Suppressor macrophage treated with lipopolysaccharide for 4 hours (primary cell): ENCODE measurements at places on chromosomes 16 and 17.

- DNase-seq = peak; percentile 21
Measured at GRCh38 chr17:39393736-39394135, 7.7 kb downstream of the FBXL20 start.

GRCh38 chr16:89069920-89070319 is 23.7 kb upstream of the ACSF3 start:
- no peak for DNase-seq

DNA sequence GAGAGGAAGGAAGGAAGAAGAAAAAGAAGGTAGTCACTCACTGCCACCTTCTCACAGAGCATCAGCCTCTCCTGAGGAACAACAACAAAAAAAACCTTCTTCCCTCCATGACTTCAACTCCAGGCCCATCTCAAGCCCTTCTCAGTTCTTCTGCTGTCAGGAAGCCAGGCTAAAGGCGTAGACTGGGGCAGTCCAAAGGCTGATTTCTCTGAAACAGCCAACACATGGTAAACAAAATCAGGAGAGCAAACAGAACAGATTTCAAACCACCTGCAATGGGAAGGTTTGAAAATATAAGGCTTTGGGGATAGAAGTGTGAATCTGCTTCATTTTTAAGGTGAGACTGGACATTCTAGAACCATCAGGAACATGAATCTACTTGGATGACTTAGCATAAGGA is 157.3 kb upstream of the DNAH9 start:
- DNase-seq = no peak

DNA sequence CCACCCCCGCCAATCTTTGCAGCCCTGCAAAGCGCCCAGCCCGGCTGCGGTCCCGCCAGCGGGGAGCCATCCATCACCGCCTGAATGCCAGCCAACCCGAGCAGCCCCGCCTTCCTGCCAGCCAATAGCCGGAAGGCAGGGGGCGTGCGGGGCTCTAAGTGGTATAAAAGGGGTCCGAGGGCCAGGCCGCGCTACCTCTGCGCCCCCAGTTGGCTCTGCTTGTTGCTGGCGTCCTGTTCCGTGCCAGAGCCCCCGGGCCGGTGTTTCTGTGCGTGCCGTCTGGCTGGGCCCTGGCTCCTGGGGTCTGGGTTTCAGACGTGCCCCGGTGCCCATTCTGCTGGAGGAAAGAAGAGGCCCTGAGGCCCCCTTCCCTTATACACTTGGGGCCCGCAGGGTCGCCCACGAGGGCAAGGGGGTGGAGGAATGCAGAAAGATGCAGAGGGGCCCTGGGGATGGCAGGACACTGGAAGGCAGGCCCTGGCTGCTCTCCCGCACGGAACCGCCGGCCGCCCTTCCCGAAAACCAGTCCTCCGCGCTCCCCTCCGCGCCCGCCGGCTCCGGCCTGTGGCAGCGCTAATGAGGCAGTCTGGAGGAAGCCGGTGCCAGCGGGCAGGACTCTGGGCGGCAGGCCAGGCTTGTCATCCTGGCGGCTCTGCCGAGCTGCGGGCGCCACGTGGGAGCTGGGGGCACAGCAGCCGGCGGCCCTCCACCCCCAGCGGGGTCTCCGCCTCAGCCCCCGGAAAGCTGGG is 14.0 kb downstream of the COPZ2 start:
- DNase-seq = peak; percentile 80

DNA sequence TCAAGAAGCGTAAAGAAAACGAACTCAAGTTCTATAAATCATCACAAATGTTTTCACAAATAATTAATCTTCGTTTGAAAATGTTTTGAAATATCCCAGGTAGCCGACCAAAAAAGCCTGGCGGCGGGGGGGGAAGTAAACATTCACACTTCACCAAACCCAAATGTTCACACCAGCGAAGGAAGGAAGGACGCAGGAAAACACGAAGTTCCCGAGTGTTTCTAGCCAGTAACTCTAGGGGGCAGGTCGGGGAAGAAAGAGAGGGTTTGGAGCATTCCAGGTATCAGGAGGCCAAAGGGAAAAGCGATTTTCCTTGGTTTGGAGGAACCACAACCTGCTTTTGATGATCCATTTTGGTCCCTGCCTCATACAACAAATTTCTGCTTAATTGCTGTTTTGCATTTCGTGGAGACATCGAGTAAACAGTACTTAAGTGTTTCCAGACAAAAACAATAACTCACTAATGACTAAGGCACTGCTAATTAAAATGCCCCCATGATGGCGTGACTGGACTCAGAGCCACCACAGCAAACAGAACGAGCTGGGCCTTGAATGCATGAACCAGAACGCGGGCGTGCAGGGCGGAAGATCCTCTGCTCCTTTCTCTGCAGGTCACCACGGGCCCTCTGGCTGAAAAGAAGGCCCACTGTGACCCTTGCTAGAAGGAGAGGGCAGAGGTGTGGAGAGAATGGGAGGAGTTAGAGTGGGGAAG is 16.6 kb downstream of the ZFHX3 start:
- no peak for DNase-seq

DNA sequence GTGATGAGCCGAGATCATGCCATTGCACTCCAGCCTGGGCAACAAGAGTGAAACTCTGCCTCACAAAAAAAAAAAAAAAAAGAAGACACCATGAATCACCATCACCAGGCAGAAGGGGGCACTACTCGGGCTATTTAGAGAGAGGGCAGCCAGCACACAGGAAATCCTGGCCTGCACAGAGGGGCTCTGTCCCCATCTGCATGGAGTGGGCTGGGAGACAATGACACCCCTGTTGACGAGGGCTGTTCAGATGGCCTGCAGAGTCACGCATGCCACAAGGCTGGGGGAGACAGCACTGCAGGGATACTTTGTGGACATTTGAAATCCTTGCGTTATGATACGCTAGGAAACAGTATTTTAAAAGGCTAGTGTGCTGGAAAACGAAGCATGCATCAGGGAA is 48.3 kb downstream of the CUEDC1 start:
- DNase-seq = peak; percentile 23

- DNase-seq = peak; percentile 61
Measured at GRCh38 chr17:9977180-9977575, 72.1 kb upstream of the RCVRN start.

- DNase-seq = no peak
Measured at GRCh38 chr17:78965491-78965924, 14.2 kb downstream of the LGALS3BP start.

DNA sequence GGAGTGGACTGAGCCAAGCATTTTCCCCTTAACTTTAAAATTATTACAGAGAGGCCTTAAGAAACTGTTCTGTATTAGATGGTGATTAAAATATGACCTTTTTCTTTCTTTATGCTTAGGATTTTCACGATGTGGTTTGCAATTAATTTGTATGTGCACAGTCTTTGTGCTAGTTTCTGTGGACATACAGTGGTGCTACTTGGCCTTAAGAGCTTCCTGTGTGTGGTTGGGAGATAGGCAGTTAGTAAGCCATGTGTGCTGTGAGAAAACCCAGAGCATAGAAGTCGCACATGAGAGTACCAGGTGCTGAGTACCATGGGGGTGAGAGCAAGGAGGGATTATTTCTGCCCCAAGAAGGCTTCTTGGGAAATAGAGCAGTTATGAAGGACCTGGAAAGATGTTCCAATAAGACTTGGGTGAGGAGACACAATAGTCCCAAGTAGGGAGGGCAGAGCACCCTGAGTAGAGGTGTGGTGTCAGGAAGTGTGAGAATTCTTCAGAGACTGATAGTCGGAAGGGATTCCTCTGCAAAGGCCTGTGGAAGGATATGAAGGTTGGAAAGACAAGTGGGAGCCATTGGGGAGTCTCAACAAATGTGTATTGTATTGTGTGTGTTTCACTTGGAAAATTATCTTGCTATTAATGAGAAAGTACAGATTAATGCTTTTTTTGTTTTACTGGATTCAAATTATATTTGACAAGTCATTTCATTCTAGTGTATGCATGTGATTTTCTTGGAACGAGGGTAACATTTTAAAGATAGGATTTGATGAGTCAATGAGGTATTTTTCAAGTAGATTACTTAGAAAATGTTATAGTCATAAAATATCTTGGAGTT is 239.9 kb downstream of the PRKCA start:
- DNase-seq = no peak

DNA sequence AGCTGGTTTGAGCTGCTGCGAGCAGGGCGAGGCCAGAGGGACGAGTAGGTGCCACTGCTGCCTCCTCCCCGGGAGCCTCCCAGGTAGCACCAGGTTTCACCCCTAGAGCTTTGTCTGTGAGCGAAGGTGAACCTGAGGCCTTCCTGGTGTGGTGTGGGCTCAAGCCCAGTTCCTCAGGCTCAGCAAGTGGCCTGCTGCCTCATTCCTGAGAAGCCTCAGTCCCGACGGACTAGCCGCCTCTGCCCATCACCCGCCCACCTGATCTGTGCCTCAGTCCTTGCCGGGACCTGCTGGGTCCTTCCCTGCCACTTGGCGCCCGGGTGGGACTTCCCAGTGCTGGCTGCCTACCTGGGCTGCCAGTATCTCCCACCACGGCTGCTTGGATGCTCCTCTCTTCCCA is 1.7 kb downstream of the NLRC3 start:
- DNase-seq = no peak

DNA sequence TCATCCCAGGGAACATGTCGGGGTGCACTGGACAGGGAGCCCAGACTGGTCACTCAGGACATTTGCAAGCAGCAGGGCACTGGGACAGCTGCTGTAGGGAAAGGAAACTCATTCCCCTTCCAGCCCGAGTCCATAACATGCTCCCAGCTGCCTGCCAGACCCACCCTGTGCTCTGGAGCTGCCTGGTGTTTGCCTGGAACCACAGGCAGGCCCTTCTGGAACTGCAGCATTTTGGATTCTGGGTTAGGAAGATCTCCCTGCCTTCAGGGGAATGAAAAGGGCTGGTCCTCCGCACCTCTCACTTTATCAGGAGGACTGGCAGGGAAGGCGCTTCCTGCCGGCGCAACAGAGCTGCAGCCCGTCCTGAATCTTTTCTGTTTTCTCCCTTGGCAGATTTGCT is 41.2 kb downstream of the MEAK7 start:
- DNase-seq = no peak

DNA sequence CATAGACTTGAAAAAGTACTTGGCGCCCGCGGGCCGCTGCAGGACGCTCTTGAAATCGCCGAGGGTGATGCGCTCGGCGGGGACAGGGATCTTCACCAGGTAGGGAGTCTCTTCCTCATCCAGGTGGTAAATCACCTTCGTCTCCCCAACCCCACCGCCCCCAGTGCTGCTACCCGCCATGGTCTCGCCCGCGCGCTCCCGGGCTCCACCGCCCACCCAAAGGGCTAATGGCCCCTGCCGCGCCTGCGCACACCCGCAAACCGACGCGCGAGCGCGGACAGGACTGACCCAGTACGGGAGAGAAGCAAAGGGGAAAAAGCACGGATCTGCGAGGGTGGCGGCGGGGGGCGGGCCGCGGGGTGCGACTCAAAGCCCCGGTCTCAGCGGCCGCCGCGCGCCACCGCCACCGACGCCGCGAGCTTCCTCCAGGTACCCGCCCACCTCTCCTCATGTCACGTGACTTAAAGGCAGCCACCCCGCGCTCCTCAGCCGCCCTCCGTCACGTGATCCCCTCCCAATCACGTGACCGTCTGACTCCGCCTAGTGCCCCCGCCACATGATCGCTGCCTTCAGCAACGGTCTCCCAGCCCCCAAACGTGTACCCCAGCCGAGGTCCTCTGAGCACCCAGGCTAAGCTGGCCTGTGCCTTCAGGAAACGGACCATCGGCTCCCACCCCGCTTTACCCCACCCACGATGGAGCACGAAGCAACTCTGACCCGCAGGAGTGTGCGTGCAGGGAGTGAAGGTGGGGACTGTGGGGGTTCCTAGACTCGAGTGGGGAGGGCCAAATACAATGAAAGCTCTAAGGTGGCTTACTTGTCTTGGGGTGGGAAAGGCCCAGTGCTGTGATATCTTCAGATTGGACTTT is at the start of gene DVL2:
Gene DVL2 (minus strand): TSS at position 435 of the 869 bp plus-strand sequence. CDS start 255 bp downstream, at position 180.
- DNase-seq = peak; percentile 94

DNA sequence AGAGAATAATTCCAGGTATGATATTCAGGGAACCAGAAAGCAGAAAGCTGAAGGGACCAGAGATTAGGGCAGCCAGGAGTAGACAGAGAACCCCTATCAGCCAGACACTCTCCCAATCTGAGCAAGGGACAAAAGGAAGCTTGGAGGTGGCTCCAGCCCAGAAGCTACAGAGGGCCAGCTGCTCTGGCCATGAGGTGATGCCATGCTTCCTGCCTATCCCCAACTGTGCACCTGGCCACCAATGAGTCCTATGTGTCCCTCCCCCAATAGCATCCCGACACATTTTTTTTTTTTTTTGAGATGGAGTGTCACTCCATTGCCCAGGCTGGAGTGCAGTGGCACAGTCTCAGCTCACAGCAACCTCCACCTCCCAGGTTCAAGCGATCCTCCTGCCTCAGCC is 30.0 kb downstream of the NSMCE1 start:
- DNase-seq = no peak

GRCh38 chr17:13135506-13135905 is 117.7 kb upstream of the ELAC2 start:
- DNase-seq = no peak

- no peak for DNase-seq
Measured at GRCh38 chr16:81496742-81497141, 52.1 kb downstream of the CMIP start.

DNA sequence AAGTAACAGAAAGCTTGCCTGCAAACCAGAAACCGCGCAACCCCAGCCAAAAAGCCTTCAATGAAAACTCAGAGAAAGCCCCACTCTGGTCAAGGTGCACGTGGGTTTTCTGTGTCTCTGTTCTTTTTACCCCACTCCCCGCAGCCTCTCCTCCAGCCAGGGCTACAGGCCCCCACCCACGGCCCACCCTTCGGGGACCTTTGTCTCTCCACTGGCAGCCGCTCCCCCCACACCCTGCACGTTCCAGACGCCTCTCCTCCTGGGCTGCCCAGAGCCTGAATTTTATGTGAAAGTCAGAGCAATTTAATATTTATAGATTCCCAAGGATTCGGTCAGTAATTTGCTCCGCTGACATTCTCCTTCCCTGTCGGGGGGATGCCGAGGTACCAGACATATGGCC is 24.2 kb downstream of the MRM3 start:
- DNase-seq = no peak

- DNase-seq = peak; percentile 94
Measured at GRCh38 chr17:29929533-29930408, at the start of gene SSH2. SSH2 (minus strand) TSS chr17:29930228; CDS start chr17:29930000, 228 bp downstream.

- no peak for DNase-seq
Measured at GRCh38 chr16:7545251-7545650, 212.6 kb downstream of the RBFOX1 start.

- peak; percentile 59 for DNase-seq
Measured at GRCh38 chr16:48542020-48542473, 67.9 kb downstream of the N4BP1 start.

GRCh38 chr17:42796066-42796758 is 2.3 kb downstream of the COA3 start:
- DNase-seq = no peak

DNA sequence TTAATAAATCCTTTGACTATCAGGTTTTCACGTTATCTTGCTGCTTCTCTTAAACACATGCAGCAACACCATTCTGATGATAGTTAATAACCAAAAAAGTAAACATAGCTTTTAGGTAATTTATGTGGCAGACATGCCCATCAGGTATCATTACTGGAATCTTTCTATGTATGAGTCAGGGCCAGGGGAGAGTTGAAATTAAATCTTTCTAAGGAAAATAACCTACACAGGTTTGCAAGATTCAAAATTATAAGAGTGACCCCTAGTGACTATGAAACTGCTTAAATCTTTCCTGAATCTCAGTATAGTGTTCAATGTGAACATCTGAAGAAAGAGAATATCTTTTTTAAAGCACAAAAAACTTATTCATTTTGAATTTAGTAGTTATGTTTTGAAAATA is 666.6 kb downstream of the CDH11 start:
- no peak for DNase-seq
